ENCODE measurements at places on chromosomes 1 and 21.

DNA sequence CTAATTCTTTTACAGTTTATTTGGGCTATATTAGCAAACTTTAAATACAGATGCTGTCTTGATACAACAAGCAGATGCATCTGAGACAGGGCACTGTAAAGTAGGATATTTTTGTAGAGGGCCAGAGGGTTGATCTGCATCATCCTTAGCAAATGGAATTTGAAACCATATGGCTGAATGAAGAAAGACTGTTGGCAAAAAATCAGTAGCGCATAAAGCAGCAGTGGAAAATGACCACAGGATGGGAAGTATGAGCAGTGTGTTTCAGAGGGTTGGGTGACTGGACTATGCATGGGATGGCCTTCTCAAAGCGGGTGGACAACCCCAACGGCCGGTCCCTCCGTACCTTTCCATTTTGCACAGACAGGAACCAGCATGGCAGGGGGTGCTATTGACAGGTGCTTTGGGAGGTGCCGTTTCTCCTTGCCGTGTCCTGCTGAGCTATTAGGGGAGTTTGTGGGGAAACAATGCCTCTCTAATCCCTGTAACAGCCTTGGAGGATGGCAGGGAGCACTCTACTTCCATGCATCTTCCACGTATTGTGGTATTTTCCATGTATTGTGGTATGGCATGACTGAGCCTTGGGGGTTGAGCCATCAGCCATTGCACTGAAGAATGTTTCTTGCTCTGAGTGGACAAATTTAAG is 5.9 kb downstream of the LRRC8B start:
- DNase-seq, result no peak
- no peaks in the 10 kb centered on the region for H3K36me3 ChIP-seq
- no peaks in the 10 kb centered on the region for H3K27me3 ChIP-seq
- no peak overlapping the region for H3K27ac ChIP-seq
- peaks cover 12% of the 10 kb centered on the region for H3K4me1 ChIP-seq
- H3K4me3 ChIP-seq, result no peak overlapping the region

DNA sequence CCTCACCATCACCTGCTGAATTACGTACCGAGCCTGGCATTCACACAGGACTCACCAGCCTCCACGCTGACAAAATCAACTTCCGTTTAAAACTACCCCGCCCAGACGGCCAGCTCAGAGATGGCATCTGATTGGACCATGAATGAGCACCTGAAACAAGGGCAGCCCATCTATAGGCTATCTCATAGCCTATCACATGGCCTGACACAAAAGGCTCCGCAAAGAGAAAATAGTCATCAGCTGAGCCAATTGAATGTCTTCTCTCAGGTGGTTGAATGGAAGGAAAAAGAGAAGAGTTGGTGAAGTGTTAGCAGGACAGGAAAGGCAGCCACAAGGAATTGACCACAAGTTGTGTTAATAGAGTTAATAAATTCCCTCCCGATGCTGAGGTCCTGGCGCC is 50.6 kb upstream of the ZC3H12A start:
- H3K4me1 ChIP-seq, result peaks cover 11% of the 10 kb centered on the region
- no peaks in the 10 kb centered on the region for H3K36me3 ChIP-seq
- H3K27me3 ChIP-seq, result peaks cover 13% of the 10 kb centered on the region
- H3K4me3 ChIP-seq, result peak overlapping the region; percentile 83

DNA sequence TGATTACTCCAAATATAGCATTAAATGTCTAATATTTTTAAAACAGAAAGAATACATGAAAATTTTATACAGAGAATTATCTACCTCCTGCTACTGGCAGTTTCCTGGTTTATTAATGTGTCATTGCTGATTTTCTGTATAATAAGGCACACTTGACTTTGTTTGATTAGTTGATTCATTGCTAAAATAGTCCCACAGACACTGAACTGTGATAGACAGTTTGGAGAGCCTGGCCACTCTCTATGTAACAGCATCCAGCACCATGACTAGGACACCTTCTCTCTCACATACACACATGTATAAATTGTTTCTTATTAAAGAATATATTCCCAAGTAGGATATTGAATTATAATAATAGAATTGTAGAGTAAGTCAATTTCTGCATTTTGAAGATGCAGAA is 368.5 kb upstream of the SNX7 start:
- H3K36me3 ChIP-seq, result no peaks in the 10 kb centered on the region
- H3K27ac ChIP-seq, result no peak overlapping the region
- no peak for DNase-seq

- H3K36me3 ChIP-seq, result no peaks in the 10 kb centered on the region
- no peak overlapping the region for H3K27ac ChIP-seq
- DNase-seq, result no peak
- H3K27me3 ChIP-seq, result no peaks in the 10 kb centered on the region
- no peak overlapping the region for H3K4me3 ChIP-seq
Measured at GRCh38 chr1:10257851-10258250, 47.5 kb downstream of the KIF1B start.

DNA sequence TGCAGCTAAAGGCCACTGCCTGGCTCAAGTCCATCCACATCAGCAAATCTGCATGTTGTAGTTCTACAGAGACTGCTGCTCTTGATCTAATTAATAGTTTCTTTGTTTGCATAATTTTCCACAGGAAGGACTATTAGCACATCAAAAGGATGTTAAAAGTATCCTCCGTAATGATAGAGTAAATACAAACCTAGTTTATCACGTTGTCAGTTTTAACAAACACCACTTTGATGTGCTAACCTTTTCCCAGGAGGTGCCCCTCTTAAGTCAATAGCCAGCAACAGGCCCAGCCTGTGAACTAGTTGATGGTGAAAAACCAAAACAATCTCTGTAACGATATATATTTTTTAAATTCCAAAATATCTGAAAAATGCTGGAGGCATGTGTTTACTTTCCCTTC is 64.2 kb upstream of the SLC22A15 start:
- H3K4me1 ChIP-seq, result no peaks in the 10 kb centered on the region
- H3K4me3 ChIP-seq, result no peak overlapping the region
- no peaks in the 10 kb centered on the region for H3K36me3 ChIP-seq
- no peaks in the 10 kb centered on the region for H3K27me3 ChIP-seq
- DNase-seq, result no peak

Measured in MM.1S (cell line).